ENCODE measurements at places on chromosomes 3 and 15.

DNA sequence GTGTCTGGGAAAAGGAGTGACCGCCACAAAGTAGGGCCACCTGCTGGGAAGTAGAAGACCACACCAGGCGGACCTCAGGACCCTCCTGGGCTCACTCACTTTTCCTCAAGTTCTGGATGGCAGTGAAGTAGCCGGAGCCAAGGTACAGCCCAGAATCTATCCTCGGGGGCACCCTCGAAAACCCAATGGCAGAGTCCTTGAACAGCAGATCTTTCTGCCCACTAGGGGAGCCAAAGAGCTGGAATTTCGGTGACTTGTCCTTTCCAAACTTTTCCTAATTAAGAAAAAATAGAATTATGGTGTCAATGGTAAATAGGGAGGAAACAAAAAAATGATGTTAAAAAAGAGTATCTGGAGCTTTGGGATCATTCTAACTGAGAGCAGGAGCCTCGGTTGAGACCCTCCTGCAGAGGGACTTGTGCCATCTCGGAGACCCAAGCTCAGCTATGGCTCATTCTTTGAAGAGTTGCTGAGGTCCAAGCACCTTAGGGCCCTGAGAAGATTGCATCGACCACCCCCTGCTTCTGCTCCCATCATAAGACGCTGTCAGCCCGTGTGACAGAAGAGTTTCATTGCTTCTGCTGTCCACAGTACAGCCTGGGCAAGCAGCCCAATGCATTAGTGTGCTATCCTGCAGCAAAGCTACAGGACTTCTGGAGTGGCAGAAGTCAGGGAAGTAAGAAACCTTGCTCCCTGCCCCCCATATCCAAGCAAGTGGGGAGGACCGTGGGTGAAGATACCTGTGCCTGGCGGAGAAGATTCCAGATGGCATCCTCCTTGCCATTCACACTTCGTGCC, 14.8 kb downstream of the LTF start:
- DNase-seq = peak; percentile 76

DNA sequence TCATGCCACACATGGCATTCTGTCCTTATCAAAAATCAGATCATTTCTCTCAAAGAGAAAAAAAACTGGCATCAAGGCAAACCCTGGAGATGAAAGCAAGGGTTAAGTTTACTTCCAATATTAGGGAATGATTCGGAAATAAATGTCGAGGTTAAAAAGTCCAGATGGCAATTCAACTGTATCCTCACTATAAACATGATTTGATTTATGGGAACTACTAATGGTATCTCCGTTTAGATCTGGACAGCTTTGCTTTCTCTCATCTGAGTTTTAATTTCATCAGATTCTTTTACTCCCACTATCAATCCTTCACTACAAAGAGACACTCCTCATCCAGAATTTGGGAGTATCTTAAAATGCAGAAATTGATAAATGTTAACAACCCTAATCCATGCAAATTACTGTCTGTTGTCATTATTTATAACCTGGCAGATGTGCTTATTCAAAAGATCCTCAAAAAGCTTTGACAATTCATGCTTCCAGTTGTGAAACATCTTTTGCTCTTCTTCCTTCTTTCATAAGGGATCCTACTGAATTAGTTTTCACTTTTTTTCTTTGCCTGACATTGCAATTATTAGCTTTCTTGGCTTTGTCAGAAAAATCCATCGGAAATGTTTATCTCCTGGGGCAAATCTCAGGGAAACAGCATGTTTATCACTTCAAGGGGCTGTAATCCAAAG, 903.2 kb downstream of the MCTP2 start:
- DNase-seq = no peak

- no peak for DNase-seq
Observed at GRCh38 chr3:29690686-29691353, 409.9 kb downstream of the RBMS3 start.

- no peak for DNase-seq
Observed at GRCh38 chr3:58329922-58330413, 2.7 kb upstream of the PXK start.

DNA sequence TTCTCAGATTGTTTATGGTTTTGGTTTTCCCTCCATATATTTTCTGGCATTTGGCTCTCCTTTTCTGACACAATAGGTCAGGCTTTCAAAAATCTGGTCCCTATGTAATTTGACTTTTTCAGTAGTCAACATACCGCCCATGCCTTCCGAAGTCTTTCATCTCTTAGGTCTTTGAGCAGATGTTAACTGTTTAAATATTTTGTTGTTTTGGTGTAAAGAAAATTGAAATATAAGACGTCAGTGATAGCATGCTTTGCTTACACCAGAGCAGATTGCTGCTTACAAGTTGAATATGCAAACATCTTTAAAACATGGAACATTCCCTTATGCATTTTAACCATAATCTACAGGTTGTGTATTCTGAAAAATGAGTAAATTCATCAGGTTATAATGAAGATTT, 233.0 kb downstream of the PTPRG start:
- DNase-seq = no peak

DNA sequence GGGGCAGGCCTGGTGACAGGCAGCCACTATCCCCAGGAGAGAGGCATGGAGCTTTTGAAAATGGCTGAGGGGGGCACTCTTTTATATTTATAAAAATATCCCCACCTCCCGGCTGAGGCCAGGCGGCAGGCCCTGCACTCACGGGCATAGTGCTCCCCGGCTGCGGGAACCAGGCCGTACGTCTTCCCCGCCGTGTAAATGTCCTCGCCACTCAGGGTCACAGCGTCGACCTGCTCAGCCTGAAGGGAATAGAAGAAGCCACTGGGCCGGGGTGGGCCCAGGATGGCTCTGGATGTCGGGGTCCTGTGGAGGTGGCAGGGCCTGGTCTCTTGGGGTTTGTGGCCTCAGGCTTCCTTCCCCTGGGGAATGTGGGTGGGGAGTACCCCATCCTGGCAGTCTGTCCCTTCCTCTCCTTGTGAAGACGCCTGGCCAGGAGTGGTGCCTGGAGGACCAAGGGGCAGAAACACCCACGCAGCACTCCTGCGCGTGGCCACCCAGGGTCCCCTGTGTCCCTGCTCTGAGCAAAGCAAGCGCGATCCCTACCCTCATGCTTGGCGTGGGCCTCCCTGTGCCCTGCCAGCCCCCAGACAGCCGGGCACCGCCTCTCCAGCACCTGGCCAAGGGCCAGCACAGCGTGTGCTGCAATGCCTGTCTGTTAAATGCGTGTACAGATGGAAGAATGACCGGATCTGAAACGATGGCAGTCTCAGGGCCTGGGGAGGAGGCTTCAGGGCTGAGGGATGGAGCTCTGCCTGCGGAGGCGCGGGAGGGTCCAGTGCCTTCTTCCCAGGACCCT, 18.9 kb downstream of the MELTF start:
- no peak for DNase-seq

DNA sequence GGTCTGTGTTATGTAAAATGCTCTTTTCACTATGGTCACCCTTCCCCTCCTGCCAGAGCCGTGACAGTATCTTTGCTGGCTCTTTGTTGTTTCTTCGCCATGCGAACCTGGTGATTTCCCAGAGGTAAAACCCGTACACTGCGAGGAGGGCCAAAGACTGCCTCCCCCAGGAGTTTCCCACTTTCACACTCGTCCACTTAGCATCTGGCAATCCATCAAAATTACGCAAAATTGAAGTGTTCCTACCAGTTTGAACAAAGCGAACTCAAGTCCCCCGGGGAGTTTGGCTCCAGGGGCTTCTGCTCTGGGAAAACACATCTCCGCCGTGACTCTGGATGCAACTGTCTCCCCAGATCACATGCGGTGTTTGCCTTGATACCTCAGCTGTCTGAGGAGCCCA, 239.9 kb downstream of the FAM43A start:
- no peak for DNase-seq

GRCh38 chr3:32973982-32974381, 22.5 kb downstream of the CCR4 start:
- DNase-seq = no peak

GRCh38 chr15:101773496-101774100, 29.7 kb upstream of the OR4F6 start:
- peak; percentile 23 for DNase-seq

DNA sequence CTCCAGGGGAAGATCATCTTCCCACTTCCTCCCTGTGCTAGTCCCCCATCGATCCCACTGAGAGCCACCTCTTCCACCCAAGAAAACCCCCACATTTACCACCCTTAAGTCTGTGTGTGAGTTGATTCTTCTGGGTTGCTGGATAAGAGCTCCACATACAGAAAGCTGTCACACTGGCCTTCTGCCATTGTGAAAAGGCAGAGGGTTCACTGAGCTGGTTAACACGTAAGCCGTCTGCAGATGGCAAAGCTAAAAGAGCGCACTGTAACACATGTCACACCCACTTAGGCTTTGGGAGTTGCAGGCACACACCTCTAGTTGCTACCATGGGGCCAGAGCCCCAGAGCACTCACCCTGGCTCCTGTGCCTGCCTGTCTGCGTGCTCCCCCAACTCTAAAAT, 309.8 kb upstream of the LRRC3B start:
- no peak for DNase-seq

DNA sequence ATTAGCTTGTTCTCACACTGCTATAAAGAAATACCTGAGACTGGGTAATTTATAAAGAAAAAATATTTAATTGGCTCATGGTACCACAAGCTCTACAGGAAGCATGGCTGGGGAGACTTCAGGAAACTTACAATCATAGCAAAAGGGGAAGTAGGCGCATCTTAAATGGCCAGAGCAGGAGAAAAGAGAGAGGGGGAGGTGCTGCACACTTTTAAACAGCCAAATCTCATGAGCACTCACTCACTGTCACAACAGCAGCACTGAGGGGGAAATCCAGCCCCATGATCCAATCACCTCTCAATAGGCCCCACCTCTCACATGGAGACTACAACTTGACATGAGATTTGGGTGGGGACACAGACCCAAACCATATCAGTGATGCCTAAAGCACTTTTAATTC, 82.5 kb downstream of the DCLK3 start:
- DNase-seq = no peak

GRCh38 chr15:88956906-88957305, 43.7 kb upstream of the MFGE8 start:
- DNase-seq = no peak
